ENCODE measurements at places on chromosomes 7 and 10.

GRCh38 chr7:97022491-97023306, 1.9 kb downstream of the DLX5 start:
- DNase-seq, result no peak

- no peak for DNase-seq
Observed at GRCh38 chr7:112060625-112061024, 145.6 kb downstream of the DOCK4 start.

DNA sequence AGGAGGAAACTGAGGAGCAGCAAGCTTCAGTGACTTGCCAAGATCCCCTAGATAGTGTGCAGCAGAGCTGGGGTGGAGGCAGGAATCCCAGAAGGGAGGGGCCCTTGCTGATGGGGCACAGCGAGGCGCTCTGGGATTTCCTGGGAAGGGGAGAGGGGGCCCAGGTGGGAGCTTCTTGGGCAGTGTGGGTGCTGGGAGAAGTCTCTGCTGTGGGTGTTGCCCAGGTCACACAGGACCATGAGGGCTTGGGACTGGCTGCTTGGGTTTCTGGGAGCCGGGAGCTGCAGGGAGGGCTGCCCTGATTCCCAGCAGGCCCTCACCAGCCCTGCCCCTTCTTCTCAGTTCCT, 55.2 kb downstream of the TSPAN15 start:
- no peak for DNase-seq

- no peak for DNase-seq
Observed at GRCh38 chr7:7226407-7226806, 44.1 kb downstream of the C1GALT1 start.

GRCh38 chr7:128030263-128030653, 979 bp downstream of the LRRC4 start:
- no peak for DNase-seq

DNA sequence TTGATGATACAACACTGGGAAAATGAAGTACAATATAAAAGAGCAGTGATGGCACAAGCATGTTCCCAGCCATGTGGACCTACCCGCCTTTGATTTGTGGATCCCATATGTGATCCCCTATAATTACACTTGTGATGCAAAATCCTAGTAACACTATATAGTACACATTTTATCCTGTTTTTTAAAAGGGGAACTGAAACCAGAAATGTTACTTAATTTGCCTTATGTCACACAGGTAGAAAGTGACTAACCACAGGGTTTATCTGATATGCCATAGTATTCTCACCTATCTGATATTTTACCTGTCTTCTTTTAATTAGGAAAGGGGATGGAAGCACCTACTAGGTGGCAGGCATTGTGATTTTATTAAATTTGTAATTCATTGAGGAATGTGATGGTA, 35.0 kb downstream of the ARMC3 start:
- no peak for DNase-seq

DNA sequence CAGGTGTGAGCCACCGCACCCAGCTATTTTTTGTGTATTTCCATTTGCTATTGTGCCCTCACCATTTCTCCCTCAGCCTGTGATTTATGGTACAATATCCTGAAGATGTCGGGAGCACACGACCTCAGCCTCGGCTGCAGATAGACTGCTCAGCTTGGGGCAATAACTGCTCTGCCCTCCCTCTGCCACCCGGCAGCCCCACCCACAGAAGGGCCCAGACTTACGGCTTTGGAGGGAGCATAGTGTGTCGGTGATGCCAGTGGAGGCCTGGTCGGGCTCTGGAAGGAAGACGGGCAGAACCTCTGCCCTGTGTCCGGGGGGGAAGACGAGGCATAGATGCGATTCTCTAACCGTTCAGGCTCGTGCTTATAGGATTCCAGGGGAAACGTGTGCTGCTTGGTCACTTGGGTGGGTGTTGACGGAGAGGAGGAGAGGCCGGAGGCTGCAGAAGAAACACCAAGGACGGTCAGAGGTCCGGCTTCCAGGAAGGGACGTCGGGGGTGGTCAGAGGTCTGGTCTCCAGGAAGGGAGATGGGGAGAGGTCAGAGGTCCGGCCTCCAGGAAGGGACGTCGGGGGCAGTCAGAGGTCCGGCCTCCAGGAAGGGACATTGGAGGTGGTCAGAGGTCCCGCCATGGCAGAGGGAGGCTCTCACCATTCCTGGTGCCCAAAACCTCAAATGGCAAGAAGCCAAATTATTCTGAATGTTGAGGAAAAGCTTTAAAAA, 155.7 kb upstream of the RHEB start:
- DNase-seq, result no peak

GRCh38 chr10:69499726-69500689, 48.7 kb downstream of the TSPAN15 start:
- no peak for DNase-seq

- no peak for DNase-seq
Observed at GRCh38 chr10:81872206-81872862, 2.7 kb upstream of the NRG3 start.

DNA sequence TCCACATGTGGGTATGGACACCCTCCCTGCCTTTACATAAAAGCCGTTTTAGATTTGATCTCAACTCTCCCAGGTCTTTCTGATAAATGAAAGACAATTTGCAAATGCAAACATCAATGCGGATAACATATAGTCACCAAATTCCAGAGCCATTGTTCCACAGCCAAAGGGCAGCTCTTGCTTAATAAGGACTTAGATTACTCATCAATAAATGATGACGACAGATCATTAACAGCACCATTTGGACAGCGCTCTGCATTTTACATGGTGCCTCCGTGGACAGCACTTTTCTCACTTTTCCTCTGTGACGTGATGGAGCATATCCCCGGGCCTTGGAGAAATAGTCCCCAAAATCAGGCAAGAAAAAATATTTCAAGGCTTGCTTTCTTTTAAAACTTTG, 370.3 kb upstream of the CELF2 start:
- no peak for DNase-seq

DNA sequence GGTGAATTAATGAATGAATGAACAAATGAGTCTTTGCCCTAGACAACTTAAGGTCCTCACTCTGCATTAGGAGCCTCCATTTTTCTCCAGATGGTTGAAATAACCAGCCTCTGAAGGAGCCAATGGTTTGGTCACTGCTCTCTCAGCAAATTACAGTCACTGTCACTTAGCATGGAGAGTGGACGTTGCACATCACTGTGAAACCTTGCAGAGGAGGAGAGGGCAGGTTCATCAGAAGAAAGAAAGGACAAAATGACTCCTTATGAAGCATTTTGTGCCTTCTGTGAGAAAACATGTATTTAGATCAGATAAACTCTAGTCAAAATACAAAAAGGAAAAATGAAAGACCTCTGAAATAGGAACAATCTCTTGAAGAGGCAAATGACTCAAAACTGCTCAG, 6.6 kb upstream of the ATP6V0A4 start:
- DNase-seq, result no peak

DNA sequence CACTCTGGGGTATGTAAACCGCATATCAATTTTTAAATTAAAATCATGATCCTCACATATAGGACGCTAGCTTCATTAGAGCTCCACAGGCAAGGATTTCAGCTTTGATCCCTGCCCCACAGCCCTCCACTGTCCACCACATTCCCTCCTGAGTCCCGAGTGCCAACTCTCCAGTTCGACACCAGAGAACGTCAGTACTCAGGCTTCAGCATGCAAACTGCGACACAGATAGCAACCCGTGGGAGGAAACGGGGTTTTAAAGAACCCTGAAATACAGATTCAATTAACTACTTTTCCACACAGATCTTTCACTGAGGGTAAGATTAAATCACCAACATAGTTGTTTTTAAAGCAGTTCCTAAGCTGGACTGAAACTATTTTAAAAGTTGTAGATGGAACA, 26.1 kb downstream of the RAPGEF5 start:
- DNase-seq, result no peak

DNA sequence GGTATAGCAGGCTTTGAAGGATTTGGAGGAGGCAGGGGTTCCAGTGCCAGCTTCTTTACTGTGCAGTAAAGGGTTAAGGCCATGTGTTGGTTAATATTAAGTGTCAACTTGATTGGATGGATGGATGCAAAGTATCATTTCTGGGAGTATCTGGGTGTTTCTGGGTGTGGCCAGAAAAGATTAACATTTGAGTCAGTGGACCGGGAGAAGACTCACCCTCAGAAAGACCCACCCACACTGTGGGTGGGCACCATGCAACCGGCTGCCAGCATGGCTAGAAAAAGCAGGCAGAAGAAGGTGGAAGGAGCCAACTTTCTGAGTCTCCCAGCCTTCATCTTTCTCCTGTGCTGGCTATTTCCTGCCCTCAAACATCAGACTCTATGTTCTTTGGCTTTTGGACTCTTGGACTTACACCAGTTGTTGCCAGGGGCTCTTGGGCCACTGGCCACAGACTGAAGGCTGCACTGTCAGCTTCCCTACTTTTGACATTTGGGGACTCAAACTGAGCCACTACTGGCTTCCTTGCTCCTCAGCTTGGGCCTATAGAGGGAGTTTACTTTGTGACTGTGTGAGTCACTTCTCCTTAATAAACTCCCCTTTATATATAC, 6.8 kb upstream of the TRUB1 start:
- no peak for DNase-seq

DNA sequence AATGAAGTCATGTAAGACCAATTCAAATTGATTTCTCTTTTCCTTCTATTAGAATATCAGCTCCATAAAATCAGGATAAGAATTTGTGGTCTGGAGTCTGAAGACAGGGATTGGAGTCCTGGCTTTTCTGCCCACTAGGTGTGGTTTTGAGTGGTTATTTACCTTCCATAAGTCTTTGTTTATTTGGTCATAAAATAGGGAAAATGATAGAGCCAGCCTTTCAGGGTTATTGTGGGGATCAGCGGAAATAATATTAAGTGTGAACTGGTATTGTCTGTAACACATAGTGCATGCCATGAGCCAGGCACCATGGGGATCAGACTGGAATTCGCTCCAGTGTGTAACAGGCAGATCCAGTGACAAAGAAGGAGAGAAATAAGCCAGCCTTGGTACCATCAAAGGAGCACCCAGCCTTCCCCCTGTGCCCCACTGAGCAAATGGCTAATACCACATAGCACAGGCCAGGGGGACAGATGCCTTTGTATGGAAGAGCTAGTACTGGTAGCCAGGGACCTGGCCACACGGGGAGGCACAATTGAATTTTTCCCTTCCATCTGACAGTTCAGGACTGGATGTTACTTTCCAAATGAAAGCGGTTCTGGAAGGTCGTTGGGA, 509.7 kb upstream of the PODXL start:
- no peak for DNase-seq

DNA sequence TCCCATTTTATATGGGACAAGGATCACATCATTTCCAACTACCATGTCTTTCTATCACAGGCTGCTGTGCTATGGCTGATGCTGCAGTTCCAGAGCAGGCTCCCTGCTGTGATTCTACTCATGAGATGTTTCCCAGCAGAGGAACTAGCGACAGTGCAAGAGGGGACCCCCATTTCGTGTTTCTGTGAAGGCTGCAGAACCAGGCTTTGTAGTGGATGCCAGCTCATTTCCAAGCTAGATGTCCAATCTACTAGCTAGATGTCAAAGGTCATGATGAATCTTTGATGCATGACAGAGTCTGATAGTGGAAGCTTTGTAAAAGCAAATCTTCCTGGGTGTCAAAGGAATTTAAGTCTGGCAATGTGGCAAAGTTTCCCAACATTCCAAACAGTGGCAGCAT, 21.2 kb upstream of the MYO3A start:
- no peak for DNase-seq

DNA sequence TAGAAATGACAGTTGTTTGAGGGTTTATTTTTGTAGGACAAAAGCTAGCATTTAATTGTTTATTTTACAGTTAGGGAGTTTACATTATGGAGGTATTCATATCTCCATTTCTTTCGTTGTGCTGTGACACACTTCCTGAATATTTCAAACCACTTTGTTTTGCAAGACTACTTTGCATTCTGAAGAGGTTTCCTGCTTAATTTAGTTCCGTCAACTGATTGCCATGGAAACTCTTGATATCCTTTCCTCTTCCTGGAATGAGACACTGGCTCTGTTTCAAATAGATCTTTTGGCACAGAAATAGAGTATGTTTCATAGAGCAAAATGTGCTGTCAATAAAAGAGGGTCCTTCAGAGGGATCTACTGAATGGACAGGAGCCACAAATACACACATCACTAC, 159.5 kb upstream of the AGR3 start:
- no peak for DNase-seq

GRCh38 chr7:102180727-102181126, 105.9 kb upstream of the SH2B2 start:
- DNase-seq, result no peak

- no peak for DNase-seq
Observed at GRCh38 chr10:80598951-80599350, 61.2 kb downstream of the SH2D4B start.

- DNase-seq, result no peak
Observed at GRCh38 chr10:16470747-16471146, 33.9 kb downstream of the PTER start.

GRCh38 chr10:14527134-14527844, 196.6 kb upstream of the FRMD4A start:
- DNase-seq, result no peak

DNA sequence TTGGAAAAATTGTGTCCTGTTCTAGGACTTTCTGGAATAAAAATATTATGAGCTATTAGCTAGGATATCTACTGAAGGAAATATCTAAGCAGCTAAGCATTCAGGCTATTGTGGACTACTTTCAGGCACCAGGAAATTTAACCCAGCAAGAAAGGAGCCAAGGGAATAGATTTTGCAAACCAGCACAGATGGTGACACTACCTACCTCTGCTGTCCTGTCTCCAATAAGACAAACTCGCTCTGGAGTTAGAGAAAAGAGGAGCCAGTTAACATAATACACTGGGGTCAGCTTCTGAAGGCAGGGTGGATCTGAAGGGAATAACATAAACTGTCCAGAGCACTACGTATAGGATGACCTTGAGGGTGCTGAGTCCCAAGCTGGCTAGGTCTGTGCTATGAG, 223.7 kb upstream of the PRSS58 start:
- DNase-seq, result no peak

GRCh38 chr10:118970770-118971169, 58.7 kb upstream of the NANOS1 start:
- no peak for DNase-seq

- no peak for DNase-seq
Observed at GRCh38 chr7:98418636-98419315, 17.9 kb upstream of the BAIAP2L1 start.

DNA sequence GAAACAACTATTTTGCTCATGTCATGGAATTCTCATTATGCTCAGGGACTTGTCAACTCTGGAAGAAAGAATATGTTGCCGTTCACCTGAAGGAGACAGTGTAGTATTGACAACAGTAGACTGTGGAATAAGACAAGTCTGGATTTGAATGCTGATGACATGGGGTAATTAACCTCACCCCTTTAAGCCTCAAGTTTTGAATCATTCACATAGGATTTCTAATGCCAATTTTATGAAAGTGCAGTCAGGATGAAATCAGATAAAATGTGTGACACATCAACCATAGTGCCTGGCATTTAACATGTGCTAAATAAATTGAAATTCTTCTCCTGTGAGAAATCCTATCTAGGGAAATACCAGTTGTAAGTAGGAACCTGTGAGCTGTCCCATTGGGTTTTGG, 305.8 kb downstream of the KIF20B start:
- DNase-seq, result no peak

- no peak for DNase-seq
Observed at GRCh38 chr10:77163670-77164348, 473.8 kb downstream of the KCNMA1 start.

- no peak for DNase-seq
Observed at GRCh38 chr7:93843260-93843659, 47.3 kb downstream of the TFPI2 start.

Data from heart left ventricle (tissue), 16 donors.